GM10248 (cell line): ENCODE measurements at places on chromosomes 2 and 18.
A peak's percentile ranks its signal among the peaks of the same experiment; 100 is the strongest.

- no peak for DNase-seq
These were observed 32.6 kb upstream of the SP3 start for GRCh38 chr2:173997753-173998152.

DNA sequence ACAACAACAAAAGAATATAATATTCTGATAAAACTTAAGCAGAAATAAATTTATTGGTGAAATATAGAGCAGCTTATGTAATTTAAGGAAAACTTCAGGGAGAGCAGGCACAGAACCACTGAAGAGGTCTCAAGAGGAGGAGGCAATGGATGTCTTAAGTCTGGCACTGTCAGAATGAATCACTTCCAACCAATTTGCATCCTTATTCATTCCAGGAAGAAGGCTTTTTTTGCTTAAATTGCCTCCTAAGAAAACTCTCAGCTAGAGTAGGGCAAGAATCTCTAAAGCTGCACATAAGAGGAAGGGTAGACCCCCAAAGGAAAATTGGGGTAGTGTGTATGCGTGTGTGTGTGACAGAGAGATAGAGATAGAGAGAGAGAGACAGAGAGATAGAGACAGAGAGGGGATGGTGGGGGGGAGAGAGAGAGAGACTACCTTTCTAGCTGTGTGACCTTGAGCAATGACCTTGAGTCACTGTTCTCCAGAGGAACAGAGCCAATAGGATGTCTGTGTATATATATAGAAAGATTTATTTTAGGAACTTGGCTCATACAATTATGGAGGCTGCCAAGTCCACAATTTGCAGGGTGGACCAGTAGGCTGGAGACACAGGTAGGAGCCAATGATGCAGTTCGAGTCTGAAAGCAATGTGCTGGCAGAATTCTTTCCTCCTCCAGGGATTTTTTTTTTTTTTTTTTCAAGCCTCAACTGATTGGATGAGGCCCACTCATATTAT lies 96.4 kb upstream of the LINC00305 start:
- DNase-seq = no peak

DNA sequence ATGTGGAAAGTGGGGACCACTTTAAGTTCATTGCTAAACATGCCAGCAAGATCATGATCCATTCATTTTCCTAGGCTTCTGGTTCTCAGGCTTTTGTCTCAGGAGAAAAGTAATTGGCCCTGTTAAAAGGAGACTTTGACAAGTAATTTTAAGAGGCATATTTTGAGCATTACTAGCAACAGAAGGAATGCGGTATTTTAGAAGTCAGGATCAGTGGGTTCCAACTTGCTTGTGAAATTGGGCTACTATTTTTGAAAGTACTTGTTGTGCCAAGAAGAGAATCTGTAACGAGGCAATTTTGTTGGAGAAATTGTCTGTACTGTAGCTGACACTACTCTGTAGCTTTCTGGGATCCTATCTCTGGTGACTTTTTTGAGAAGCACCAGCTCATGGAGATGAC lies 59.4 kb downstream of the CERS6 start:
- no peak for DNase-seq

DNA sequence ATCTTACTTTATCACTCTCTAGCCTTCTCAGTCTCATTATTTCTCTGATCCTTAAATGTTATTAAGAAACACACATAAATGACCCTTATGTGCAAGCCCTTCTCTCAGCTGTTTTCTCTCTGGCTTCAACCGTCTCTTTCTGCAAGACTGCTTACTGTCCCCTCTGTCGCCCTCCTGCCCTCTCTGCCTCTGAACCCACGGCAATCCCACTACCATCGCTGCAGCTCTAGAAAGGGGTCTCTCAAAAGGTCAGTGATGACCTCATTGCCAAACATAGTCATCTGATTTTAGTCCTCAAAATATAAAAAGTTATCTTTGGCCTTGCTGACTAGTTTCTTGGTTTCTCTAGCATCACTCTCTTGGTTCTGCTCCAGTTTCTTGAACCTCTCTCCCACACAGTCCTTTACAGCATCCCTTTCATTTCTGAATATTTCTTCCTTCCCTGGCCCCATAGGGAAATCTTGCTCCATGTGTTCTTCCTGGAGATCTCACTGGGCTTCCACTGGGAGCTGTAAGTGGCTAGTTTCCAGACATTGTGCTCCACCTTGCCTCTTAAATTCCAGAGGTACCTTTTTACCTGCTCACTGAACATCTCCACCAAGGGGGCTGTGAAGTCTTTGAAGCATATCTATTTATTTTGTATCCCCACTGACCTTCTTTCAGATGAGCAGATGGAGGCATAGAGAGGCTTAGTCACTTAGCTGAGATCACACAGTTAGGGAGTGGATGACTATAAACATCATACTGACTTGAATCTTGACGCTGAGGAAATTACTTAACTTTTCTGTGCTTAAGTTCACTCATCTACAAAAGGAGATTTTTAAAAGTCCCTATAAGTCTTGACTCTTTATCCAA lies 96.2 kb downstream of the PDE1A start:
- DNase-seq = no peak

DNA sequence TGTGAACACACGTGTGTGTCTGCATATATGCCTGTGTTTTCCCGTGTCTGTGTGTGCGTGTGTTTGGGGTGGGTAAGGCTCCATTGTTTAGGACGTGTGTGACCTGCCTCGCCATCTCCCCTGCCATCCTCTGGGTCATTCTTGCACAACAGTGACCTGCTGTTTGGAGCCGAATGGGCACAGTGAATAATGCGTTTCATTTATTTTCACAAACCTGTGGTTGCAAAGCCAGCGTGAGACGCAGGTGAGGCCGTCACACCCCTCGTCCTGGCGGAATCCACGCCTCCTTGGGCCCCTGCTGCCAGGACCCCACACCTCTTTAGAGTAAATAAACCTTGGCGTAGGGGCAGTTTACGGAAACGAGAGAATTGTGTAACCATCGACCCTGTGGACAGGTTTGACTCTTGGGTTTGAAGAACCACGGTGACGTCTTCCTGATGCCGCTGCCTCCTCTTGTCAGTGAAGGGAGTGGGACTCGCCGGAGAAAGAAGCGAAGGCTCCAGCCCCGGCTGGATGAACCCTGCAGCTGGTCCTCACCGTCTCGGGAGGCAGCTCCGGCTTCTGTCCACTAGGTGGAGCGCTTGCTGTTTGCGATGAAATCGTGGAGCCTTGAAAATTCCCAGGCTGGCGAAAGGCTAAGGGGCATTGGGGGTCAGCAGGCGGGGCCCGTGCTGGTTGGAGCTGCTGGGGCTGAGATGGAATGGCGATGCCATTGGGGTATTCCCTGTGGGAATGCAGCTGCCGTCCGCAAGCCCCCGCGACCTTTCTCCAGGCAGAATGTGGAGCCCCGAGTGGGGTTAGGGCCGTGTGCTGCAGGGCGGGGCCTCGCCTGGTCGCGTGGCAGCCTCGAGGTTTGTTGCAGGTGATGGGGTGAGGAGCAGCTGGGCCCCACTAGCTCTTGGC lies 81.1 kb downstream of the RTP5 start:
- peak; percentile 89 for DNase-seq

DNA sequence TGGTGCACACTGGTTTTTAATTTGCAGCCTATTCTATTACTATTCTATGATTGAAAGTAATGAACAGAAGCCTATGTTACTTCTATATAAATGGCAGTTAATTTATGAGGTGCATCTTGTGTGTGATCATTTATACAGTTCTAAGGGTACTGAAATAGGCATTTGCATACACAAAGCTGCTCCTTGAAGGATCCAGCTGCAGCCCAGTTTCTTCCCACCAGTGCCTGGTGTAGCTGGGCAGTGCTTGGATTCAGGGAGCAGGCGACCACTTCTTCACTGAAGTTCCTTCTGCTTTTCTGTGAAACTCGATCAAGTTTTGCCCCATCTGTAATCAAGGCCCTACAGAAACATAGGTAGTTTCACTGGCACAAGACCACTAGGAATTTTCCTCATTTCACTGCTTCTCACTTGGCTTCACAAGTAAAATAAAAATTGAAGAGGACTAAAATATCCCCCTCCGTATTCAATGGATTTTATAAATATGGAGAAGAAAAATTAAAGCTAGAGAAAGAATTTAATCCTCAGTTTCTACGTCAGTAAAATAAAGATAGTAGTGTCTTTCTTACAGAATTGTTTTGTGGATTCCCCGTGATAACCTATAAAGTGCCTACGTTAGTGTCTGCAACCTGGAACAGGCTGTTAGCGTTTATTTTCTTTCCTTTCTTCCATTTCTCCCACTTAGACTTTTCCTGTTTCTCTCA lies 1.7 kb upstream of the LPIN2 start:
- DNase-seq = no peak

GRCh38 chr18:67131498-67131897 lies 385.0 kb downstream of the DSEL start:
- no peak for DNase-seq

DNA sequence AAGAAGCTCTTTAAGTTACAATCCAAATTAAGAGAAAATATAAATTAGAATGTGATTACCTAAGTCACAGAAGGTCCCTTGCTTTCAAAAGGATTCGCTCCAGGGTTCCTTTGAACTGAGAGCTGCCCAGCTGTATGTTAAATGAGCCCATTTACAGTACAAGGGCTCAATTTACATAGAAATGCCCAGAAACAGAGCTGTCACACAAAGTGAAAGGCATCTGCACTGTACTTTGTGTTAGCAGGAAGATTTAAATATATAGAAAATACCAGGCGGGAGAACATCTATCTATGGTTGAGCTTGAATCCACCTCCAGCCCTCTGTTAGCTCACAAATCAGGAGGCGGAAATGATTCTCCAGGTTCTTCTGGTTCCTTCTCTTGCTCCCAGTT lies 272.9 kb downstream of the PAX3 start:
- DNase-seq = no peak
